MCF 10A (cell line): ENCODE measurements at places on chromosomes 5 and 9. TPM values are rescaled to one million over a fixed set of nuclear protein-coding genes. Genes with fewer than 3 reads are reported as not detected.

- H3K4me1 ChIP-seq: no peaks in the 10 kb centered on the region
- H3K36me3 ChIP-seq: no peaks in the 10 kb centered on the region
- H3K27ac ChIP-seq: no peak overlapping the region
- no peak overlapping the region for H3K4me3 ChIP-seq
- DNase-seq: peak; percentile 11
- no peaks in the 10 kb centered on the region for H3K27me3 ChIP-seq
Observed at GRCh38 chr9:4967523-4967922, 17.5 kb upstream of the JAK2 start.

DNA sequence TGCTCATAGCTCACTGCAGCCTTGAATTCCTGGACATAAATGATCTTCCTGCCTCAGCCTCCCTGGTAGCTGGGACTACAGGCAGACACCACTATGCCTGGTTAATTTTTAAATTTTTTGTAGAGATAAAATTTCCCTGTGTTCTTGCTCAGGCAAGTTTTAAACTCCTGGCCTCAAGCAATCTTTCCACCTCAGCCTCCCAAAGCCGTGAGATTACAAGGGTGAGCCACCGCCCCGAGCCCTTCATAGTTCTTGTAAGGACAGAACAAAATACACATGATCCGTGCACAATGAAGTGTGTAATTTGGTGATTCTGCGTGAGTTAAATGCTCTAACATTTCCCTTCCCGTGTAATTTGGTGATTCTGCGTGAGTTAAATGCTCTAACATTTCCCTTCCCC is 27.7 kb upstream of the MYO10 start:
- peaks cover 7% of the 10 kb centered on the region for H3K36me3 ChIP-seq
- no peak overlapping the region for H3K4me3 ChIP-seq
- H3K27ac ChIP-seq: no peak overlapping the region
- no peaks in the 10 kb centered on the region for H3K4me1 ChIP-seq
- DNase-seq: no peak

Gene NDFIP1
- 50.8 and 61.6 TPM in 2 replicates for total RNA-seq

DNA sequence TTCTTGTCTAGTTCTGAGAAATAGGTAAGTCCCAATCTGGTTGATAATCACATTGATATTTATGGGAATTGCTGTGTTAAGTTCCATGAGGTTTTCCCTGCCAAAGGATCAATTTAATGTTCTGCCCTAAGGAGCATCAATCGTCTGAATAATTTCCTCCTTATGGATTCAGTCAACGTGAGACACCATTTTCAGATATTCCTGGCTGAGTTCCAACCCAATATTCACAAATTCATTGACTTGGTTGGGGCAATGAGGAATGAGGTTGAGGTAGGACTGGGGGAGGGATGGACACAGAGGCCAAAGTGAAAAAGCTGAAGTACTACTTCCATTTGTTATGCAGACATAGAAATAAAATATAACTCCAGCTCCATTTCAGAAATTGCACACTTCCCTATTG is 99.1 kb downstream of the ZNF622 start:
- no peak for DNase-seq
- no peak overlapping the region for H3K27ac ChIP-seq
- H3K4me1 ChIP-seq: no peaks in the 10 kb centered on the region
- peaks cover 78% of the 10 kb centered on the region for H3K27me3 ChIP-seq

Gene TPM2
- 161 and 207 TPM in 2 replicates for total RNA-seq
